ENCODE measurements at places on chromosomes 1 and 21.

DNA sequence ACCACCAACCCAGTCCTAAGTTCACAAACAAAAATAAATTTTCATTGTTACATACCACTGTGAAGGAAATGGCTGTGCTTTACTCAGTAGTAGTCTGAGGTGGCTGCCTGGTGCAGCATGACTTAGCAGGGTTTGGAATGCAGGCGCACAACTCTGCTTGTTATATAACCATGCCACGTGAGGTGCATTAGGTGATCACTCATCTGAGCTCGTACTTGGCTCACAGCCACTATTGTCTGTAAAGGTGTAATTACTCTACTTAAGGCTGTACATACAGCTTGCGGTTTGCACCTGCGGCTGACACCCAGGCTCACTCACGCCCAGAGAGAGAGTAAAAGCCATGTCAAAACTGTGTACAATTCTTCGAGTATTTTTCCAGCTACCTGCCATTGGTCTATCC lies 599.4 kb downstream of the LTN1 start:
- DNase-seq = no peak

DNA sequence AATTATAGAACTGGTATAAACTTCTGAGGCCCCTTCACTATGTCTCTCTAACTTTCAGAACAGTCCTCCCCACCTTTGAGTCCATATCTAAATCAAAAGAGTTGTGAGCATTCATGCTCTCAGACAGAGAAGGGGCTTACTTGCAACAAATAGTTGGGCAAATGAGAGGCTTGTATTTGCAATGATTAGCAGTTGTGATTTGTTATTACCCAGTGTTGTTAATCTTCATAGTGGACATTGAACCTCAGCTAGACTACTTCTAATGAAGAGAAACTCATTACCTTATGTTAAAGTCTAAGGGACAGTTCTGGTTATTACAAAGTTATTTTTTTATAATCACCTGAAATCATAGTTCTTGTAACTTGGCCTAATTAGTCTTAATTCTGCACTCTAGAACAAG lies 114.5 kb downstream of the RABGAP1L start:
- DNase-seq = no peak

DNA sequence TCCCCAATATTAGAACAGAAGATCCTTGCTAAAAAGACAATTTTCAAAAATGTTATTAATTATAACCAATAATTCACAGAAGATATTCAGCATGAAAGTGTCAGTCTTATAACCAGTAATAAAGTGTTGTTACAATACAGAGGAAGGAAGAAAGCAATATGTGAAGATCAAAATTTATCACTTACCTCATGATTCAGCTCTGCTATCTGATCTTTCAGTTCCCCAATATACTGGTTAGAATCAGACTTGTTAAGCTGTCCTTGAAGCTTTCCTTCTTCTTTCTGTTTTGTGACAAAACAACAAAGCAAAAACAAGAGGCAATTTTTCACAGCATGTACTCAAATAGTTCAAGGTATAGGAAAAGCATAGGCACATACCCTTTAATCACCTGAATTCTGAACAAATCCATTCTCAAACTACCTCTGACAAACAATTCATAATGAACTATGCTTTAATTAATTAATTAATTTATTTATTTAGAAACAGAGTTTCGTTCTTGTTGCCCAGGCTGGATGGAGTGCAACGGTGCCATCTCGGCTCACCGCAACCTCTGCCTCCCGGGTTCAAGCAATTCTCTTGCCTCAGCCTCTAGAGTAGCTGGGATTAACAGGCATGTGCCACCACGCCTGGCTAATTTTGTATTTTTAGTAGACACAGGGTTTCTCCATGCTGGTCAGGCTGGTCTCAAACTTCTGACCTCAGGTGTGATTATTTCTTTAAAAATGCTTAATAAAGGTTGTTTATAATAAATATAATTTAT lies 76.9 kb upstream of the GFI1 start:
- no peak for DNase-seq

DNA sequence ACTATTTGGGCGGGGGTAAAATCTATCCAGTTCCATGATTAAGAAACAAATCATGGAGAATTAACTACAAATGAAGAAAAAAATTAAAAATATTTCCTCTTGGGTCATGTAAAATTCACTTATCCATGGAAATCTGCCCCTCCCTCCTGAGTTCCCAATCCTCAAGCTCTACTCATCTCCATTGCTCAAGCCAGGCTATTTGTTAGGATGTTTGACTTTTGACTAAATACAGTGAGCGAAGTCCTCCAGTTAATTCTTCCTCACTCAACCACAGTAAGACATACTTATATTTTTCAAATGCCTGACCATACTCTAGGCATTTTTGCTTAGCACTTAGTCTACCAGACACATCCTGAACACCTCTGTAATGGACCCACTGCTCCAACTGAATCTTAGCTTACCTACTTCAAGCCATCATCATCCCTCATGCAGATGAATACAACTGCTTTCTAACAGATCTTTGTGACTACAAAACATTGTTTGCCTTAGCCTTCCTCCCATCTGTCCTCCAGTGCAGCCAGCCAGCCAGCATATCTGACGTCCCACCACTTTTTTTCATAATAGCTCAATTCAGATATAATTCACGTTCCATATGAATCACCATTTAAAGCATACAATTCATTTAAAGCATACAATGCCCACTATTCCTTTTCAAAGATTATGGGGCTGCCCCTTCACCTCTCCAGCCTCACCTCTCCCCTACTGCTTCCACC lies 154.2 kb downstream of the RERE start:
- DNase-seq = no peak
